Kidney epithelial cell (primary cell): ENCODE measurements at places on chromosomes 7 and 10. TPM values are rescaled to one million over a fixed set of nuclear protein-coding genes. Genes with fewer than 3 reads are reported as not detected.

DNA sequence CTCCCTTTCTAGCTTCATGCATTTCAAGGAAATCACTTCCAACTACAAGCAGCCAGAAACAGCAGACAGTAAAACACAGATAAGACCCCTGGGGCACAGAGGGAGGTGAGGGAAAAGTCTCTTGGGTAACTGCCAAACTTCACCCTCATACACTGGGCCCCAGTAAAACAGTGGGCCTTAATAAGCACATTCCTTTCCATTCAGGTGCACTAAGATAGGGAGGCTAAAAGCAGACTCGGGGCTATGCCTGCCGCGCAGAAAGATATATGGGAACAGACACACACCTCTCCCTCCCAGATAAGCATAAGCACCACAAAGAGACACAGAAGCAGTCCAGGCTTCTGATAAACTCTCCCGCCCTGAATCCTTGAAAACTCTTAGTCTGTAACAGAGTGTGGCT, 117.0 kb downstream of the TYW1B start:
- DNase-seq, result no peak

- no peak for DNase-seq
Measured at GRCh38 chr10:125153703-125154490, 6.5 kb downstream of the CTBP2 start.

DNA sequence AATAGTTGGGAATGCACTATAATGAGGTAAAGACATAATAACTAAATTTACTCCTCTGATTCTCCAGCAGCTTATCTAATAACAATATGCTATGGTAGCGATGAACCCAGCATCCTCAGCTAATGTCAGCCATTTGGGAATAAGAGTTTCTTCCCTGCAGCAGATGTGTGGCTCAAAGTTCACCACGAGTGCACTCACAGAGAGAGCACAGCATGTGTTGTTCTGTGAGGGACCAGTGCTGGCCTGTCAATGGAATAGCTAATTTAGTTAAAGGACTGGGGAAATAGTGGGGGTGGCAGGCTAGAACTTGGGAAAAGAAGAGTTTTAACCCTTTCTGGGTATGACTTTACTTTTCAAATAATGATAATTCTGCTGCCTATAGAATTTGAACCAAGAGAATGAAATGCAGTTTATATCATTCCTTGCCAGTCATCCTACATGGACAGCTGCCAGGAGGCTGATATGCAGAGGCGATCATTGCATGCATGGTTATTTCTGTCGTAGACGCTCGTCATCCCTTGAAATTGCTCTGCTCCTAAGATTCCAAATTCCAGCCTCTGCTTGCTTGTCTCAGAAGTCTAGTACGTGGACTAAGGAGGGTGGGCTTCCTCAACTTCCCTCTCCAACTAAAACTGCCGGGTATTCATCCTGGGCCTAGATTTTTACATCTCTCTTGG, 355.6 kb downstream of the RNLS start:
- DNase-seq, result no peak

DNA sequence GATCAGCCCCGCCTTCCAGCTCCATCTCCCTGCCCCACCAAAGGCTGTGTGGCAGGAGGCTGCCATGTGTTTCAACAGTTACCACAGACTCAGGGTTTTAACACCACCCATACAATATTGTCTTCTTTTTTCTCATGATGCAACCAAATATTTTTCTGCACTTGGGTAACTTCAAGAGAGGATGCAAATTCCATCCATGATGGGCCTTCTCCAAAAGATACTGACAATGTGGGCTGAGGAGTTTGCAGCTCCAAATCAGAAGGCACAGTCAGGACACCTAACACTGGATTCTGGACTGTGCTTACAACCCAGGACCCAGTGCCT, 347.9 kb downstream of the GRID1 start:
- DNase-seq, result no peak

GRCh38 chr10:113764582-113764981, 13.1 kb downstream of the PLEKHS1 start:
- DNase-seq, result no peak

- DNase-seq, result peak; percentile 94
Measured at GRCh38 chr10:34528320-34528719, 286.8 kb downstream of the PARD3 start.

- DNase-seq, result no peak
Measured at GRCh38 chr7:1361756-1362125, 97.5 kb downstream of the MICALL2 start.

DNA sequence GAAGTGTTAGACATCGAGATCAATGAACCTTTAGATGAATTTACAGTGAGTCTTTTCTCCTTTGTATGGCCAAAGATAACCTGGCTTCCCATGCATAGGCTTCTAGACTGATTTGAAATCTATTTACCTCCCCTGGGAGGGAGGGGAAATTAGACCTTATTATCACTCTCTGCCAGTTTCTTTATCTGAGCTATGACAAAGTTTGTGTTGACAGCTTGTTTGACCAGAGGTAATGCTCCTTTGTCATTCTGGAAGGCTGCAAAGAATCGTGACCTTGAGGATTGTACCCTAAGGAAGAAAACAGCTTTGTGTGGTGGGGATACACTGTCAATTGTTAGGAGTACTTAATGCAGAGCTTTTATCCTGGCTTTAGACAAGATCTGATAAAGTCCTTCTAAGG, 36.4 kb downstream of the RBM33 start:
- no peak for DNase-seq

The KNDC1 gene
- 0.13 and 0.27 TPM in 2 replicates for total RNA-seq

The TCAF2 gene
- total RNA-seq, result 0.07 and 0.17 TPM in 2 replicates

The PALD1 gene
- total RNA-seq, result 3.4 and 3.9 TPM in 2 replicates
